Fibroblast of villous mesenchyme (primary cell): ENCODE measurements at places on chromosomes 12 and 14. TPM values are rescaled to one million over a fixed set of nuclear protein-coding genes. Genes with fewer than 3 reads are reported as not detected.

VRTN gene
- total RNA-seq, result not detected in 2 replicates

AMDHD1 gene
- total RNA-seq, result not detected in 2 replicates

MUCL1 gene
- total RNA-seq, result not detected in 2 replicates

GNB3 gene
- 1.7 and 3.9 TPM in 2 replicates for total RNA-seq

SLC41A2 gene
- 13.2 and 16.8 TPM in 2 replicates for total RNA-seq

TGFB3 gene
- total RNA-seq, result 7.7 and 14.2 TPM in 2 replicates
